Thyroid gland (tissue), 4 donors: ENCODE measurements at places on chromosomes 3 and 15. TPM values are rescaled to one million over a fixed set of nuclear protein-coding genes. Genes with fewer than 3 reads are reported as not detected.

- DNase-seq = no peak
These were observed 250.3 kb downstream of the SLC9A9 start for GRCh38 chr3:143597774-143598652.

Gene CTXND1
- total RNA-seq = 0.27 TPM

DNA sequence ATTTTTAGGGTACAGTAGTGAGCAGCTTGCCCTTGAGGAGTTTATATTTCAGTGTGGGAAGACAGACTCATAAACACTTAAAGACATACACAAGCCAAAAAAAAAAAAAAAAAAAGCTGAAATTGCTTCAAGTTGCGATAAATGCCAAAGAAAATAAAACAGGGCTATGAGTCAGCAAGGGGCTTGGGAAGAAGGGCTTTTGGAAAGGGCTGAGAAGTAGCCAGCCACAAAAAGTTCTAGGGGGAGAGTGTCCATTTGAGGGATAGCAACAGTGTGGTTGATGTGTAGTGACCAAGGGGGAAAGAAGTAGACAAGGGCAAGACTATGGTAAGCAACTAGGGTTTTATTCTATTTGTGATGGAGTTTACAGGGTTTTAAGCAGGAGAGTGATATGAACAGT lies 185.5 kb downstream of the ADAMTS9 start:
- DNase-seq = no peak

Gene CD86
- total RNA-seq = 0.49 TPM

Gene TIGIT
- 0.40 TPM for total RNA-seq

GRCh38 chr15:66955871-66956585 lies 109.4 kb upstream of the SMAD3 start:
- DNase-seq = no peak

- DNase-seq = no peak
These were observed 110.6 kb downstream of the ETFA start for GRCh38 chr15:76200641-76201105.

GRCh38 chr15:70717237-70717793 lies 46.0 kb downstream of the UACA start:
- DNase-seq = no peak

DNA sequence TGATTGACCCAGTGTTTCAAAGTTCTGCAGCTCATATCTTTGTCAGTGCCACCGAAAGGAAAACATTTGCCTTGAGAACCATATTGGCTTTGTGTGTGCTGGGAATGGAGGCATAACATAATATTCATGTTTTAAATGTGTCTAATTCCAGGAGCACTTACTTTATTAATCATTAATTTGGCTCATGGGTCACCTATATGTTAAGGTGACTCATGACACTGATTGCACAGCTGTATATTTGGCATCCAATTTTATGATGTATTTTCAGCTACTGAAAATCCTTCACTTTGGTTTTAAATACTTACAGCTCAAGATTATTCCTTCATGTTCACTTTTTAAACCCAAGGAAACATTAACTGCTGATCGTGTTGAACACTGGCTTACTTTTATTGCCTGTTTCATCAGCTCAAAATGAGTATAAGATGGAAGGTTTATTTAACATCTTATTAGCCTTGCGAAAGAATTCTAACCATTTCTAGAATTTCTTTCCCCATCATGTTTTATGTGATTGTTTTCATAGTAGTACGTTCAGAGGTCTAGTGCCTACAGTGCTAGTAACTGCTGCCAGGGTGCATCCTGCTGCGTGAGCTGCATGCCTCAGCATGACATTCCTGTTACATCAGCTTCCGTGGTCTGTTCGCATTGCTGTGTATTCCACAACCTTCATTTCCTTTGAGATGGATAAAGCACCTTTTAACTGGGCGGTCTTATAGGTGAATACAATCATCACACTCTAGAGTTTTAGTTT lies 63.7 kb downstream of the LRCH3 start:
- no peak for DNase-seq

GRCh38 chr3:16011376-16011775 lies 163.1 kb upstream of the GALNT15 start:
- no peak for DNase-seq

Gene CFAP161
- 0.56 TPM for total RNA-seq

- no peak for DNase-seq
These were observed 29.0 kb downstream of the NME9 start for GRCh38 chr3:138300647-138301046.

DNA sequence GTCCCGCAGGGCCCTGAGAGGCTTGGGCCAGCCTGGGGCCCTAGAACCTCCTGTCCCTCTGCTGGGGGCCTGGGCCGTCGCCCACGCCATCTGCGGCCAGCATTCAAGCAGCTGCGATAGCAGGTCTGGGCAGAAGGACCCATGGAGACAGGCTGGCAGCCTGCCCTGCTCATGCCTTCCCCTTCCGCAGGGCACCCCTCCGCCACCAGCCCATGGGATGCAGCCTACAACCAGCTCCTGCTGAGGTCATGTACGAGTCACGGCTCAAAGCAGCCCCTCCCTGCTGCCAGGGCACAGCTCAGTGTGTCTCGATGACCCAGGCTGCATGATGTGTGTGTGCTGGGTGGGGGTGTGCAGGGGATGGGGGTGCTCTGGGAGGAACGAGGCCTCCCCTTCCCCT lies 27.8 kb downstream of the DUSP7 start:
- no peak for DNase-seq

Gene APOD
- total RNA-seq = 756 TPM

- DNase-seq = peak; percentile 80
These were observed 37.7 kb downstream of the TM4SF4 start for GRCh38 chr3:149512073-149512782.

DNA sequence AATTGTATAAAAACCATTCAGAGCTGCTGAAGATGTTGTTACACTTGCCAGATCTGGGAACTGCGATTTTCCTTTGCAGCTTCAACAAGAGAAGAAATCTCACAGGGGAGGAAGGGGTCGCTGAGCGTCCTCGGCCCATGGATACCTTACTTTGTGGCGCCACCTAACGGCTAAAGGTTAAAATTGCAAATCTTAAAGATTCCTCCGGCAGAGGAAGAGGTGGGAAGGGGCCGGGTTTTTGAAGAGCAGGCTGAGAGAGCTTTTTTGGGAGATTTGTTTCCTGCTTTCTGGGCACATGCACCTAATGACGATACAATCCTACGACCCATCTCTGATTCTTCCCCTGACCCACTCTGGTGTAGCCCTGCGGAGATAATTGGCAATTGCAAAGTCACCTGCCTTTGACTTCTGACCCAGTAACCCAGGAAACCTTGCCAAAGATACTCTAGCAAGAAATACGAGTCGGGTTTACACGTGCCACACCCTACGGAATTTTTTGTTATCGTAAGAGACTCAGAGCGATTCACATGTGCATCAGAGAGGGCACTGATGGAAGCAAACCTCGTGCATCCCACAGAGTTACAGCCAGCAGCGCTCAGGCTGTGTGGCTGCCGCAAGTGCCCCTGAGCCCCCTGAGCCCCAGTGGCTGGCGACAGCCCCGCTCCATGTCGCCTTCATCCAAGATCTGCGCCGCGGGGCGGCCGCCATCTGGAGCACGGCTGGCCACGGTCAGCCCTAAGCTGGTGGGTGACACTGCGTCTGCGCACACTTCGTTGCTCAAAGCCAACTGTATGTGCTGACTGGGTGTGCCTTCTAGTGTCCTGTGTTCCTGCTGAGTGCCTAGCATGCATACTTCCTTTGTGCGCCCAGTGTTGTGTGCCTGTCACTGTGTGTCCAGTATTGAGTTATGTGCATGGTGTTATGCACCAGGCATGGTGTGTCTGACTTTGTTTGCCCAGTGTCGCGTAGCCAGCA lies 55.2 kb upstream of the CHRNA7 start:
- peak; percentile 71 for DNase-seq

Gene TLR9
- not detected for total RNA-seq

- DNase-seq = no peak
These were observed 100.6 kb downstream of the DCLK3 start for GRCh38 chr3:36663666-36664291.

Gene CYP11A1
- total RNA-seq = not detected

DNA sequence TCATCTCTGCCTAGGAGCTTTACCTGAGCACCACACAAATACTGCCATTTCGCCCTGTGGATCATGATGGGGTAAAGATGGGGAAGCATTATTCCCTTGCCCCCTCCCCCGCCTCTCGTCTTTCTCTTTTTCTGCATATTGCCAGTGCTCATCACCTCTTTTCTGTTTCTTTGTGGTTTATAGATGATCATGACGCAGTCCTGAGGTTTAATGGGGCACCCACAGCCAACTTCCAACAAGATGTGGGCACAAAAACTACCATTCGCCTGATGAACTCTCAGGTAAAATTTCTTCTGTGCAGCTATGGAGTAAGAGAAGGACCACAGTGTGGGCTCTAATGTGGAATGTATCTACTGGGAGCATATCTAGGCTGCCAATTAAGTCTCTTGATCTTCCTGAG lies 88.2 kb downstream of the RPL39L start:
- no peak for DNase-seq

DNA sequence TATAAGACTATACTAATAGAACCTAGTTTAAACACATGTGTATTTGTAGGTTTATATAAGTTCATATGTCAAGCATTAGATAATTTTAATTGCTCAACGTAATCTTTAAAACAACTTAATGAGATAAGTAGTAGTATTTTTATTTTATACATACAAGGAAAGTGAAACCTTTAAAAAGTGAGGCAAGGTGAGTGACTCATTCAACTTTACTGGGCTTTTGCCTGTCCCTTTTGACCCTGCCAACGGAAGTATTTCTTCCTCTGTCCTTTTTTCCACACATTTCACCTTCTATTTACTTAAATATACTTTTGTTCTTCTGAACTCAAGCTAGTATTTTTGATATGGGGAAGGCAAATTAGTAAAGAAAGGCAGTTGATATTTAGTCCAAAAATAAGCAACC lies 78.5 kb downstream of the KBTBD8 start:
- DNase-seq = no peak

GRCh38 chr3:129382366-129382765 lies 46.1 kb downstream of the EFCAB12 start:
- DNase-seq = no peak

DNA sequence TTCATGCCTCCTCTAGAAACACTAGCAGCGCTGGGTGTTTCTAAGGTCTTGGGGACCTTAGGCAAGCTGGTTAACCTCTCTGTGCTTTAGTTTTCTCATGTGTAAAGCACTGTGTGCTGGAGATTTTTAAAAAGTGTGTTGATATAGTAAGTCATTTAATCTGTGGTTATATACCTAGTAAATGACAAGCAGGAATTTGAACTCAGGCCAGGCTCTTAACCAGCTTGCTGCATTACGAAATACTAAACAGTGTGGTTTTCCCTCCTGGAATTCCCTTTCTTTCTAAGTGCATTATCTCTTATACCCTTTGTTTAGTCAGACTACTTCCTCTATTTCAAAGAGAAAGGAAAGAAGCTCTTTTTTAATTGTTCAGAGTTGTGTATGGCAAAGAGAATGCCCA lies 26.5 kb downstream of the NEO1 start:
- no peak for DNase-seq

Gene SCAANT1
- total RNA-seq = not detected

DNA sequence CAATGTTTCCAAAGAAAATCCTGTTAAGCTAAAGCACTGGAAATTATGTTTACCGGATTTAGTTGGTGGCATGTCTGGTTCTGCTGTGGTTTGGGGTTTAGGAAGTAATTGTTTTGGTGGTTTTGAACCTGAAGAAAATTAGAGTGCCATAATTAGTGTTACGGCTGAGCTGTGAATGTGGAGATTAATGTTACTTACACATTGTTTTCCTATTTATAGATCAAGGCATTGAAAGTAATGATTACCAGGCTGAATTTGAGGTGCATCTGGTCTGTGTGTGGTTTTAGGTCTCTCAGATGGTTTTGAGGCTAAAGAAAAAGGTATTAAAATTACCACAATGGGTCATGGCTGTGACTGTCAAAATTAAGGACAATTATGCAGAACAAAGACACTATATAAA lies 128.9 kb downstream of the TFG start:
- DNase-seq = no peak

DNA sequence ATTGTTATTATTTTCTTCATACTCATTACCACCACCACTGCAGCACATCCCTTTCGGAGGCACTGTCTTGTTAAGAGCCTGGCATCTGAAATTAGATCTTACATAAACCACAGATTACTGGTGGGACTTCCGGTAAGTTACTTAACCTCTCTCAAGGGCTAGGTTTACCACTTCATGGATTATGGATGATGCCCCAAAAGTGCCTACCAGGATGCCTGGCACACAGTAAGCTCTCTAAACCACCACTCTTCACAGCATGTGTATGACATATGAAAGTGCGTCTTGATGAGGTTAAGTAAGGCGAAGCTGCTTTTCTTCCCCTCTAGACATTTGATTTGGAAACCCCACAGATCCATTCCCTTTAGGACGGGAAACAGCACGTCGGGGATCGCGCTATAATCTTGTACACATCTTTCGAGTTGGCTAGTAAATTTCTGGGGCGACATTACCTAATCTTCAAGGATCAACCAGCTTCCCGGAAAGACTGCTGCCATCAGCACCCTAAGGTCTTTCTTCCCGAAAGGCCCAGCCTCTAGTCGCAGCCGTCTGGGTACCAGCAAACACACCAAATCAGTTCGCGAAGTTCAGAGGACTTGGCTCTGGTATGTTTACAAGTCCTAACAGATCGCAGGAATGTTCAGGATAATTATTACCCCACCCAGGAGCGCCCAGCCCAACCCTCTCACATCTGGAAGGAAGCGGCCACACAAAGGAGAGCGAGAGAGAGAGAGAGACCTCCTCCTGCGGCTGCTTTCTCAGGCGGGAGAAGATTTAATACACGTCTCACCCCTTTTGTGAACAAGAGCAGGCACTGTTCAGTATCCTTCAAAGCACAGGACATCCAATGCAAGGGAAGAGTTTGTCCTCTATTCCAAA lies 155.1 kb upstream of the FRMD4B start:
- DNase-seq = peak; percentile 68

Gene CCDC54
- not detected for total RNA-seq

GRCh38 chr3:15521573-15521965 lies at the start of gene COLQ:
Gene COLQ, minus strand, starts transcription at chr3:15521706. Its CDS starts 81 bp downstream, at chr3:15521625.
- no peak for DNase-seq

Gene GOLGA6D
- total RNA-seq = not detected

Gene LMOD3
- not detected for total RNA-seq

- DNase-seq = peak; percentile 83
These were observed 1.8 kb downstream of the BCL6 start for GRCh38 chr3:187743195-187744141.

Gene CHRNA5
- total RNA-seq = not detected

Gene PSTPIP1
- total RNA-seq = 6.9 TPM

DNA sequence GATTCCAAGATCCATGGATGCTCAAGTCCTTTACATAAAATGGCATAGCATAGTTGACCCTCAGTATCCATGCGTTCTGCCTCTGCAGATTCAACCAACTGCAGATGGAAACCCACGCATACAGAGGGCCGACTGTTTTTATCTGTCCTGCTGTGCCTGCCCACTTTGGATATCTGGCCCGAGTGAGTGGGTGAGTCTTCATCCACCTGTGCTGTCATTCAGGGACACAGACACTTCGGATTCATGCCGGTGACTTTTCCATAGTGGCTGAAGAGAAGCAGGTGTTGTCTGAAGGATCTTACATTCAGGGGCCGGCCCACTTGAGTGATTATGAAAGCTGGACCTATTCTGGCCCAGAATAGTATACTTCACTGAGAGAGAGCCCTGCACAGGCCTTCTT lies 85.1 kb downstream of the RYR3 start:
- DNase-seq = no peak

Gene FANCD2OS
- not detected for total RNA-seq
